ENCODE measurements at places on chromosomes 1 and 21.

GRCh38 chr21:44869781-44870747, 3.4 kb downstream of the PTTG1IP start:
- DNase-seq, result peak; percentile 74

DNA sequence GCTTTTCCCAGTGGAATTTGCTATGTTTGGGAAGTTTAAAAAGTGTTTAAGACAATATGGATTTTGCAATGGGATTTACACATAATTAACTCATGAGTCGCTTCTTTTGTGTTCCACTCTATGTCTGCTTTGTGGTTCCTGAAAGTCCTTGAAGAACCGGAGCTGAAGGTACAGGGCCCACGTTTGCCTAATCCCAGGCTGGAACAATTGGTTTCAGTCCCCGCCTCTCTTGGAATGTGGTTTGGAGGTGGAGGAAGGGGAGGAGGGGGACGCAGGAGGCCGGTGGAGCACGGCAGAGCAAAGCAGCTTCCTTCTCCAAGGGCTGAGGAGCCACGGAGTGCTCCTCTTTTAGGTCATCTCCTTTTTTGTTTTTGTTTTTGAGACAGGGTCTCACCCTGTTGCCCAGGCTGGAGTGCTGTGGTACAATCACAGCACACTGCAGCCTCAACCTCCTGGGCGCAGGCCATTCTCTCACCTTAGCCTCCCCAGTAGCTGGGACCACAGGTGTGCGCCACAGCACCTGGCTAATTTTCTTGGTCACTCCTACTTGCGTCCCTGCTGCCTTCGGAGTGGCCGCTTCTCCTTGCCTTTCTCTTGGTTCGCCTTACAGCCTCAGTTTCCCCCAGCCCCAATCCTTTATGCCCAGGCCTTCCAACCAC, 129.5 kb upstream of the ERRFI1 start:
- no peak for DNase-seq

GRCh38 chr1:242002072-242002471, 3.2 kb upstream of the MAP1LC3C start:
- DNase-seq, result no peak

DNA sequence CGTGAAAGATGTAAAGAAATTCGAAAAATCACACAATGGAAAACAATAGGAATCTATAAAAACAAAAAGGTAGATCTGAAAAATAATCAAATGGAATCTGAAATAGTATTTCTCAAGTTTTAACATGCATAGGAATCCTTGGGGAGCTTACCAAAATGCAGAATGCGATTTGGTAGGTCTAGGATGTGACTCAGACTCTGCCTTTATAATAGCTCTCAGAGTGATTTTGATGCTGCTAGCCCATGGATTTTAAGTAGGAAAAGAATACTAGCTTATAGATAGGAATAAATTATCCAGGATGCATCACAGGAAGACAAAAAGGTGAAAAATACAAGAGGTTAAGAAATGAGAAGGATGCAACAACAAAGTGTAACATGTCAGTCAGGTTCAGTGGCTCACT, 14.1 kb upstream of the RABGGTB start:
- DNase-seq, result no peak

DNA sequence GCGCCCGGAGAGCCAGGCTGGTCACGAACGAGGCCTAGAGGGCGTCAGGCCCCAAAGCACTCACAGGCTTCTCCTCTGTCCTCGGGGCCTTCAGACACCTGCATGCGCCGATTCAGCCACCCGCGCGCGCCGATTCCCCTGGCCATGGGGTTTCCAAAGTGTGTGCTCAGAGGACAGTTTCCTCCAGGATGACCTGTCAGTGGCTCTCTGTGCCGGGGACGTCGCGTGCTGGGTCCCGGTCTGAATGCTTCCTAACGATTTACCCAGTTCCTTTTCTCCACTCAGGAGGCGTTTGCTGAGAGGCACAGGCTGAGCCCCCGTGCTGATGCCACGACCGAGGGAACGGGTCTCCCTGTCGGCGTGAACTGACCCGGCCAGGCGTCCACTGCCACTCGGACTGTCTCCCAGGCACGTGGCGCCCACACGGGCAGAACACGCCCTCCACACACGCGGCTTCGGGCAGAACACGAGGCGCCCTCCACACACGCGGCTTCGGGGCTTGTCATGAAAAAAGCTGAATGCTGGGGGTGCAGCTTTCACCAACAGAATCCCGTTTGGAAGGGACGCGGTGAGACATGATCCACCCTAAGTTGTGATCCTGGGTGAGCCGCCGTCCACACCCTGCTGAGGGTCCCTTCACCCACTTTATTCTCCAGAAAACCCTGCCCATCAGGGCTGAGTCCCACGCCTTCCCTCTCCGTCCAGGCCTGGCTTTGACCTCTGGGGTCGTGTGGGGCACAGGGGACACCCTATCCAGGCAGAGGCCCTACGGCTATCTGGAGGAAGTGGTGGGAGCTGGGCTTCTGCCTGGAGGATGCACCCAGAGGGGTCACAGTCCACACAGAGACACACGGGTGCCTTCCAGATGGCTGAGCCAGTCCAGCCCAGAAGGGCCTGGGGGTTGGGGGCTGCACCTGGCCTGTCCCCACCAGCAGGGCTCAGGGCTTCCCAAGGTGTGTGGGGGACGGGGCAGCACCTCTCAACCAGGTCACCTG, 56.1 kb downstream of the COL6A1 start:
- DNase-seq, result no peak

DNA sequence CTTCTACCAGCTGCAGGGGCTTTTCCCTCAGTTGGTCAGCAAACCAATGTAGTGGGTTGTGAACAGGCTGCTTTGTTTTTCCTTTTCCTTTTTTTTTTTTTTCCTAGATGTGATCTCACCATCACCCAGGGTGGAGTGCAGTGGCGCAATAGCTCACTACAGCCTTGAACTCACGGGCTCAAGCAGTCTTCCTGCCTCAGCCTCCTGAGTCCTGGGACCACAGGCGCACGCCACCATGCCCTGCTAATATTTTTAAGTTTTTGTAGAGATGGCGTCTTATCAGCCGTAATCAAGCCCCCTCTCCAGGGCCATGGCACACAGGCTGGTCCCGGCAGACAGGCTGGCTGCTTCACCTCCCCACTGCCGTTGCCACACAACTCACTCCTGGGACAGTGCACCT, 3.4 kb upstream of the TRIM11 start:
- DNase-seq, result no peak

DNA sequence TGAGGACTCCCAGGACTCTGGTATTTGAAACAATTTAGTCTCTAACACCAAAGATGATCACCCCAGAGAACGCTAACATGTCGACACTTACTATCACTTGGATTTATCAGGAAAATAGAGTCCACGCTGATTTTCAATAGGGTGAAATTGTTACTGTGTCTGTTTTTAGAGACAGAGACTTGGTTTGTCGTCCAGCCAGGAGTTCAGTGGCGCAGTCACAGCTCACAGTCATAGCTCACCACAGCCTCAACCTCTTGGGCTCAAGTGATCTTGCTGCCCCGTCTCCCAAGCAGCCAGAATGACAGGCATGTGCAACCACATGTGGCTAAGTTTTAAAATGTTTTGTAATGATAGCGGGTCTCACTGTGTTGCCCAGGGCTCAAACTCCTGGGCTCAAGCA, 5.3 kb downstream of the SSU72 start:
- DNase-seq, result no peak

- no peak for DNase-seq
Measured at GRCh38 chr21:35398346-35398982, 349.4 kb upstream of the RUNX1 start.

DNA sequence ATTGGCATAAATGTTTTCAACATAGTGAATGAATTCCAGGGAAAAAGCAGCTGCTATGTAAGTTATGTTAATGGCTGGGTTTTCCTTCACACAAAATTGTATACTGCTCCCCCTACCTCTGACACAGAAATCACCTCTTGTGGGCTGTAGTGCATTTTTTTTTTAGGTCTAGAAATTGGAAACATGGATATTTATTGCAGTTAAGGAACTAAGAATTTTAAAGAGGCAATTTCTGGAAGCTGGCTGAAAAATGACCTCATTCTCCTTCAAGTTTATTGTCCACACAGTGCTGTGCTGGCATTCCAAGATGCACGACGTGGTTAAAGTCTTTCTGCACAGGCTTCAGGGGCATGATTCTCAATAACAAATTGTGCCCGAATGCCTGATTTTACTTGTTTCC, 1424.2 kb downstream of the MRPL39 start:
- DNase-seq, result no peak

DNA sequence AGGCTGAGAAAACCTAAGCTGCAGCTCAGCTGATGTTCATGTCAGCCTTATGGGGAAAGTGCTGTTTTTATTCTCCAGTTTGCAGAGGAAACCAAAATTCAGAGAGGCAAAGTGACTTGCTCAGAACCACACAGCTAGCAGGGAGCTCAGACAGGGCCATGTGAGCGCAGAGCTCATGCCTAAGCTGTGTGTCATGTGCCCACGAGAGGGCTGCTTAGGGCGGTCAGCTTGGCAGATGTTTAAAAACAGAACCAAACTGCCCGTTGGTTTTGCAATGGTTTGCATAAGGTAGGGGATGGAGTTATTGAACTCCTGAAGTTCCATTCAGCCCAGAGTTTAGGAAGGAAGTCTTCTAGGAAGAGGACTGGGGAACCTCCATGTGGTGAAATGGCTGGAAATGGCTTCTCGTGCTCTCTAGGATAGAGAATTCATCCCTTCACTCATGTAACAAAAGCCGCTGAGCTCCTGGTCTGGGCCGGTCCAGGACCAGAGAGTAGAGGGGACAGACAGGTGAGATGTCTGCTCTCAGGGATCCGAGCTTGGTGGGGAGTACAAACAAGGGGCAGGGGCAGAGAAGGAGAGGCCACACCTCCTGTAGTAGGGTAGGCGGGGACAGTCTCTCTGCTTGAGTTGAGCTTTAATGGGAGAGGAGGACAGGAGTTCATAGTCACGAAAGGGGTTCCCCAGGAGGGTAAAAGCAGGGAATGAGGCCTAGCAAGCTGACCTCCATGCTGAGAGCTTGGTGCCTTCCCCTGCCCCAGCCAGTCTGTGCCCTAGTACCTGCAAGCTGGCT, 46.9 kb downstream of the ARHGEF10L start:
- DNase-seq, result no peak

DNA sequence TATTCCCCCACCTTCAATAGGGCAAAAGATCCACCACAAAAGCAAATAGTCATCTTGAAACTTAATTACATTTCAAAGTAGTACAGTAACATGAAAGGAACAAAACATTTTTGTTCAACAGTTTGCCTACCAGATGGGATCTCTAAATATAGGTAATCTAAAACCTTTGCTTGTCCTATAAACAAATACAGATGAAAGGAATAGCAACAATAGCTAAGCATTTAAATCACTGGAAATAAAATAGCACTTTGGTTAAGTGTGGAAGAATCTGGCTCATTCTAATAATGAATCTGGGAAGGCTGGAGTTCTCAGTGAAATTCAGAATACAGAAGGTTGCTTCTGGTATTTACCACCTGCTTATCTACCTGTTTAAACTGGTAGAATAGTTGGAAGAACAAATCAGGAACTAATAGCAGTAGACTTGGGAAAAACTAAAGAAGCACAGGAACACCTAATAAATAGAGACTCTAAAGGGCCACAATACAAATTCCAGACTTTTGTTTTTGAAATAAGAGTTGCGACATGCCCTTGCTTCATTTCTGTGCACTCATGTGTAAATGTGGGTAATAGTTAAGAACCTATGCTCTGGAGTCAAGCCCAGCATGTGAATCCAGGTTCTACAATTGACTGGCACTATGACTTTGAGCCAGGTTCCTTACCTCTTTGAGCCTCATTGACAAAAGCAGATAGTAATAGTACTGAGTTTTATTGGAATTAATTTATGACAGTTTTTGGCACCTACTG, 2.3 kb upstream of the LYPLAL1 start:
- no peak for DNase-seq

GRCh38 chr1:202701200-202701599, 9.1 kb downstream of the SYT2 start:
- DNase-seq, result no peak

DNA sequence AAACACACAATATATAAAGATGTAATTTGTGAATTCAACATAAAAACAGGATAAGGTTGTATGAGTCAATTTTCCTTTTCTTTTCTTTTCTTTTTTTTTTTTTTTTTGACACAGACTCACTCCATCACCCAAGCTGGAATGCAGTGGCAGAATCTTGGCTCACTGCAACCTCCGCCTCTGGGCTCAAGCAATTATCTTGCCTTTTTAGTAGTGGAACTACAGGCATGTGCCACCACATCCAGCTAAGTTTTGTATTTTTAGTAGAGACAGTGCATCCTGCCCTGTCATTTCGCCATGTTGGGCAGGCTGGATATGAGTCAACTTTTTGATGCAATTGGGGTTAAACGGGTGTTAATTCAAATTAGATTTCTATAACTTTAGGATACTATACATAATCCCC, 10.3 kb upstream of the SPRR2B start:
- DNase-seq, result no peak

DNA sequence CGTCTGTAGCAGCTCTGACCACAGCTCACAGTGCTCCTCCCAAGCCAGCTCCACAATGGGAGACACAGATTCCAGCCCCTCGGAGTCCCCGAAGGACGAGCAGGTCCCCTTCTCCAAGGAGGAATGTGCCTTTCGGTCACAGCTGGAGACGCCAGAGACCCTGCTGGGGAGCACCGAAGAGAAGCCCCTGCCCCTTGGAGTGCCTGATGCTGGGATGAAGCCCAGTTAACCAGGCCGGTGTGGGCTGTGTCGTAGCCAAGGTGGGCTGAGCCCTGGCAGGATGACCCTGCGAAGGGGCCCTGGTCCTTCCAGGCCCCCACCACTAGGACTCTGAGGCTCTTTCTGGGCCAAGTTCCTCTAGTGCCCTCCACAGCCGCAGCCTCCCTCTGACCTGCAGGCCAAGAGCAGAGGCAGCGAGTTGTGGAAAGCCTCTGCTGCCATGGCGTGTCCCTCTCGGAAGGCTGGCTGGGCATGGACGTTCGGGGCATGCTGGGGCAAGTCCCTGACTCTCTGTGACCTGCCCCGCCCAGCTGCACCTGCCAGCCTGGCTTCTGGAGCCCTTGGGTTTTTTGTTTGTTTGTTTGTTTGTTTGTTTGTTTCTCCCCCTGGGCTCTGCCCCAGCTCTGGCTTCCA, 22.9 kb upstream of the VPS13D start:
- DNase-seq, result no peak

DNA sequence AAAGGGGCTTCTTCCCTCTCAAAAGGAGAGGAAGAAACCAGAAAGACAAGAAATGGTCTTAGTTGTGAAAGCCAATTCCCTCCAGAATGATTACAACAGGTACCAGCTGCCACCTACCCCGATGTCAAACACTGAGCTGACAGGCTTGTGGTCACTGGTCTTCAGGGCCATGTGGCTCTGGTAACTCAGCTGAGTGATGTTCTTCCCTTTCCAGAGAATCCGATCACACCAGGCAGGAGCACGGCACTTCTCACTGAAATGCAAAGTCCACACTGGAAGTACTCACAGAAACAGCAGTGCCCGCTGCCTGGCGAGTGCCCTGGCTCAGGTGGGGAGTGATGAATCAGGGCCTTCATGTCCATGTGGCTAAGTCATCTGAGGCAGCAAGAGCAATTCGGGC, 18.7 kb upstream of the MTF1 start:
- no peak for DNase-seq

DNA sequence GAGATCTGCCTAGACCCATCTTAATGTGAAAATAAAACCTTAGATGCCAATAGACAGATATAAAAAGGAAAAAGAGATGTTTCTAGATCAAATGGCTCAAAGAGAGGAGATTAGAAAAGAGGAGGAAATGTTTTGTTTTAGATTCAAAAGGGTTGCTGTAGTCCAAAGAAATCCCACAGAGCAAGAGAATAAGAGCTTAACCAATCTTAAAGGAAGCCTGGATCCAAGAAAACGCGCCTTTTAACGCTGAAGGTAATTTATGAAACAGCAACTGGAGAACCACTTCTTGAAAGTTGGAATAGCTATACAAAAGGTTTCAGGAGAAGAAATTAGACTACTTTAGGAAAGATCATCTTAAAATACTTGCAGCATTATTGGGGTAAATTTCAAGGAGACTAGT, 298.8 kb downstream of the BRINP2 start:
- no peak for DNase-seq

Measured in hematopoietic multipotent progenitor cell treated with erythropoietin and hydrocortisone succinate and interleukin-3 and kit ligand, for 6 days (in vitro differentiated cells).